Thoracic aorta (tissue), 2 donors: ENCODE measurements at places on chromosomes 7 and 10. TPM values are rescaled to one million over a fixed set of nuclear protein-coding genes. Genes with fewer than 3 reads are reported as not detected.

DNA sequence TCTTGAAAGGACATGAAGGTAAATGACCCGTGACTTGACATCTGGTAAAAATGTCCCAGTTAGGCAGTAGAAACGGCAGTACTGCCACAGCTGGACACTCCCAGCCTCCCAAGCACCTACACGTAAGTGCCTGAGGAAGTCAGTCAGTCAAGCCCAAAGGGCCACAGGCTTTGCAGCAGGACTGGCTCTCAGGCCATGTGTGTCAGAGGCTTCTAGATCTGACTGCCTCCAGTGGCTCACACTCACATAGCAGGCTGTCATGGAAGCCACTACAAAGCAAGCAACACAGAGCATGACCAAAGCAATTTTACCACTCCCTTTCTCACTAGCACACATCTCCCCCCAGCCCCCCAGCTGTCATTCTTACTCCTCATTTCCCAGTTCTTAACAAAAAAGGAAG is 17.8 kb upstream of the CCNJ start:
- no peak overlapping the region for H3K27ac ChIP-seq
- H3K4me3 ChIP-seq = no peak overlapping the region
- H3K36me3 ChIP-seq = no peaks in the 10 kb centered on the region

DNA sequence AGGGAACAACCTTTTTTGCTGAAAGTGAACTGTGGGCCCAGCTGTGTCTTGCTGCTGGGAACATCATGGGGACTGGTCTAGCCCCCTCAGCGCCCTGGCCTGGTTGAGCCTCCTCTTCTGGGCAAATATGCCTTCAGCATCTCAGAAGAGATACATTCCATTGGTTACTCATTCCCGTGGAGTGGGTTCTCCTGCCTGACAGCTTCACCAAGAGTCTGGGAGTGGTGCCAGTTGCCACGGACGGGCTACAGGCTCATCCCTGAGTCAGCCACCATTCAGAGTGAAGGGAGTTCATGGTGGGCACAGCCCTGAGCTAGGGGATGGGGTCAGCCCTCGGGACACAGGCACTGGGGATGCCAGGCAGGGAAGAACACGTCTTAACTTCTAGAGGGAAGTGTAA is 81.9 kb downstream of the RAMP3 start:
- H3K4me3 ChIP-seq = no peak overlapping the region
- no peaks in the 10 kb centered on the region for H3K36me3 ChIP-seq
- H3K4me1 ChIP-seq = no peaks in the 10 kb centered on the region
- H3K27me3 ChIP-seq = no peaks in the 10 kb centered on the region
- H3K27ac ChIP-seq = no peak overlapping the region

Gene C1QL3
- total RNA-seq = not detected

DNA sequence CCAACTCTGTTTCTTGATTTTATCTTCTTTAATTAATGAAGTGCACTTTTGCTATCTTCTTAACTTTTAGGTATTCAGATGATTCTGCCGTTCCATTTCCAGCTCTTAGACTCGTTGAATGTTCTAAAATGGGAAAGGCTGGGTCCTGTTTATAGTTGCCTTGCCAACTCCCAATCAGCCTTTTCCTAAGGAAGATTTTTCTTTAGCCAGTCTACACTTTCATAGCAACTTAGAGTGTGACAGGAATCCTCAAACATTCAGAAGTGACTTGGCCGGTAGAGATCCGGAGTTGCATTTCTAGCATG is 23.0 kb upstream of the TRIL start:
- H3K4me3 ChIP-seq = no peak overlapping the region
- H3K36me3 ChIP-seq = no peaks in the 10 kb centered on the region
- no peaks in the 10 kb centered on the region for H3K27me3 ChIP-seq
- peaks cover 8% of the 10 kb centered on the region for H3K4me1 ChIP-seq
- no peak overlapping the region for H3K27ac ChIP-seq

DNA sequence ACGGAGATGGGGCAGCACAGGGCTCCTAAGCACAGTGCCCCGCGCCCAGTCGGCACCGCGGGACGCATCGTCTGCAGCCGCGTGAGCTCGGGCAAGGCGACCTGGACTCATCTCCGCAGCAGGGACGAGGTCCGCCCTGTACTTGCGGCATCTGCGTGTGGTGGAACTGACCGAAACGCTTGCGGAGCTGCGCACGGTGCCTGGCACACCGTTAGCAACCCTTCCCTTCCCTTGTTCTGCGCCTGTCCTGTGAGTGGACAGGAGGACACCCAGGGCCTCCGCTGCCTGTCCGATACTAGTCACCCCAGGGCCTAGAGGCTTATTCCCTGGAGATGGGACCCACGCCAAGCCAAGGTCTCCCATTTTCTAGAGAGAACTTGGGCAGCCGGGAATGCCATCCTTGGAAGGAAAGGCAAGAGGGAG is 98.5 kb downstream of the WDR11 start:
- H3K27ac ChIP-seq = no peak overlapping the region
- H3K4me3 ChIP-seq = peak overlapping the region; percentile 78
- no peak for DNase-seq
- peaks cover 16% of the 10 kb centered on the region for H3K4me1 ChIP-seq
- H3K36me3 ChIP-seq = no peaks in the 10 kb centered on the region

Gene KCNIP2
- total RNA-seq = 1.2 TPM

GRCh38 chr10:29026802-29027580 is 261.9 kb upstream of the LYZL1 start:
- no peaks in the 10 kb centered on the region for H3K36me3 ChIP-seq
- no peak for DNase-seq
- no peaks in the 10 kb centered on the region for H3K4me1 ChIP-seq
- no peak overlapping the region for H3K27ac ChIP-seq

Gene SH2B2
- total RNA-seq = 10.0 TPM
